ENCODE measurements at places on chromosomes 5 and 9. TPM values are rescaled to one million over a fixed set of nuclear protein-coding genes. Genes with fewer than 3 reads are reported as not detected.

- no peak for DNase-seq
These were observed 37.7 kb downstream of the UBAP2 start for GRCh38 chr9:34010979-34011378.

GRCh38 chr9:87829756-87830155 is 52.9 kb upstream of the SPATA31E1 start:
- DNase-seq, result no peak

GRCh38 chr9:76177931-76178330 is 216.3 kb downstream of the RFK start:
- no peak for DNase-seq

DNA sequence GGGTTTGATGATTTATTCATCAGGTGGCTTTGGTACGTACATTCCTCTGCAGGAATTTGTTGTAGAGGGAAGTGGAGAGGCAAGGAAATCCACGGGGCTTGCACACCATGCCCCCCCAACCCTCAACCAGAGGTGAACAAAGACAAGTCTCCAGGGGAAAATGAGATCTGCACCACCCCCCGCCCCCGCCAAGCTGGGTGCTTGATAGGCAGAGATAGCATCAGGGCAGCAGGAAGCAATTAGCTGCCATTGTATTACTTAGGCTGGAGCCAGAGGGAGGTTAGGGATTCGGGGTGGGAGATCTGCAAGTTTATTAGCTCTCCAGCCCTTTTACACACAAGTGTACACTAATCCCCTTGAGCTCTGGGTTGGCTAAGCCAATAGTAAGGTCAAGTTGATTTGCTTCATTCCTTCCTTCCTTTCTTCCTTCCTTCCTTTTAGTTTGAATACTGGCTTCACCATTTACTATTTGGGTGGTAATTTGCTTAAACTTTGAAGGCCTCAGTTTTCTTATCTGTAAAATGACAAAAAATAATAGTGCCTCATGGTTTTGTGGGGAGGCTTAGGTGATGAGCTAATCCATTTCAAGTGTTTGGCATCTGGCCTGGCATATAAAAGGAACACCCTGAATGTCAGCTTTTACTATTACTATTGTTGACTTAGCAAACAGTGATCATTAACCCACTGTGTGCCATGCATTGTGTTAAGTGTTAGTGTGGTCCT is 34.1 kb downstream of the SPRY4 start:
- DNase-seq, result no peak

- no peak for DNase-seq
These were observed 17.9 kb downstream of the EXOSC2 start for GRCh38 chr9:130711469-130711868.

- no peak for DNase-seq
These were observed 581.7 kb upstream of the RIOK2 start for GRCh38 chr5:97764700-97765099.

GRCh38 chr5:43981556-43981955 is 378.6 kb downstream of the NNT start:
- DNase-seq, result peak; percentile 23

DNA sequence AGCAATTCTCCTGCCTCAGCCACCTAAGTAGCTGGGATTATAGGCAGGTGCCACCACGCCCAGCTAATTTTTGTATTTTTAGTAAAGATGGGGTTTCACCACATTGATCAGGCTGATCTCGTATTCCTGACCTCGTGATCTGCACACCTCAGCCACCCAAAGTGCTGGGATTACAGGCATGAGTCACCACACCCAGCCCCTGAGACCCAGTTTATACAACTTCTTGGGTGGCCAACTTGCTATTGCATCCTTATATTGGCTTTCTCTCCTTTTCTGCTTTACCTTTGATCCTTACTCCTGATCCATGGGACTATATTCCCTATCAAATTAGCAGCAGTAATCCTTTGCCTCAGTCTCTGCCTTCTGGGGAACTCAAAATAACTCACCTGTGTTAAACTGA is 659.1 kb downstream of the PRELID2 start:
- no peak for DNase-seq

GRCh38 chr5:8340739-8341344 is 471.9 kb downstream of the MTRR start:
- DNase-seq, result no peak

DNA sequence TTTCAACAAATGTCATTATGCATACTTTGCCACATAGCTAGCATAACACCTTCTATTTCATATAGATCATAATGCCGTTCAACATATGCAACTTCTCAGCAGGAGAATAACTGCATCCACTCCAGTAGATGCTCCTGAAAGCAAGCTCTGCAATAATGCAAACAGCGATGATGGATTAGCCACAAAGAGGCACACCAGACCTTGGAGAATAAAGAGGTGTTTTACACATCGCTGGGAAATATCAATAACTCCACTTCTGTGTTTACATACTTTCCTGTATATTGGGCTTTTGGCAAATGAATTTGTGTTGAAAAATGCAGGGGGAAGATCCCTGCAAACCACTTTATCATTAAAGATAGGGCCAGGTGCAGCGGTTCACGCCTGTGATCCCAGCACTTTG is 271.5 kb upstream of the PANK3 start:
- no peak for DNase-seq

DNA sequence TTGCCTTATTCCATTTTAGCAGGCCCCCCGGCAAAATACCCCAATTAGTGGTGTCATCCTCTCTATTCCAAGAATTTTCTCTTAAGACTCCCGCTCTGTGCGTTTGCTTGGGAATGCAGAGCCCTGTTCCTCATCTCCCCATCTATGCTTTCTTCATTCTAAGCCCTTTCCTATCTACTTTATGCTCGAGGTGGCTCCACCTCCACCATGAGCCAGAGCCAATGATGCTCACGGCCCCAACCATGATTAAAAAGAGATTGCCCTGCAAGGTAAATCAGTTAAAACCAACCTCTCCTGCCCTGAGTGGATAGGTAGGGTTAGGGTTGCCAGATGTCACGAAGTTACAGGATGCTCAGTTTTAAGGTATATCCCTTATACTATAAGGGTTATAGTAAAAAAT is 677 bp upstream of the TXNDC15 start:
- DNase-seq, result no peak

- no peak for DNase-seq
These were observed 51.9 kb upstream of the POU5F2 start for GRCh38 chr5:93793159-93793781.

GRCh38 chr9:37163299-37163698 is 42.9 kb downstream of the ZCCHC7 start:
- no peak for DNase-seq

- DNase-seq, result no peak
These were observed 1.4 kb downstream of the TAF7 start for GRCh38 chr5:141319202-141319601.

DNA sequence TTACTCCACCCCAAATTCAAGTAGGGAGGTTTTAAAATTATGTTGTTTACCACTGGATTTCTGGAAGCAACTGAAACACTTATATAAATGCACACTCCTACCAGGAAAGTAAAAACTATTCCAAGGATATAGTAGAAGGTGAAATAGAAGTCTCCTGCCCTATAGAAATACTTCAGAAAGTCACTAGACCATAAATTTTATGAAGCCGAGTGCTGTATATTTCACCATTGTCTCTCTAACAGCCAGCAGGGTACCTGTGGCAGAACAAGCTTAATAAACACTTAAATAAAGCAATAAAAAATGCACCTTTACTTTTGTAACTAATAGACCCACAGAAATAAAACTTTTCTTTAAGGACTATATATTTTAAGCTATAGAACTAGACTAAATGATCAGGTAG is 631.6 kb downstream of the PDE4D start:
- DNase-seq, result no peak

DNA sequence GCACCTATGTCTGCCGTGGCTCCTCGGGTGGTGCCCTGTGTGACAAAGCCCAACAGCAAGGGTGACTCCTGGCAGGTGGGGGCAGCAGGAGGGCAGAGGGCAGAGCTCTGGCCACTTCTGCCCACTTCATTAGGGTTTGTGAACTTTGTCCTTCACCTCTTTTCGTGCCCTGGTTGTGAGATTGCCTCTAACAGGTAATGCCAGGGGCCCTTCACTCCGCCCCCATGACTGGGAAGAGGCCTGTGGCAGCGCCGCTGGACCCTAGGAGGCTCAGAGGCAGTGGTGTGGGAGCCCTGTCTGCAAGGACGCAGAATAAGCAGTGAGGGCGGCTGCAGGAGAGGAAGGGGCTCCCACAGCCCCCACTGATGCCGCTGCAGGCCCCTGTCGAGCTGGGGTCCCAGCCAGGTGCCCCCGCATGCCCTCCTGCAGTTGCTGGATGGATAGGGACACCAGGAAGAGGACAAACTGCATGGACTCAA is 108.7 kb upstream of the LMX1B start:
- DNase-seq, result no peak

DNA sequence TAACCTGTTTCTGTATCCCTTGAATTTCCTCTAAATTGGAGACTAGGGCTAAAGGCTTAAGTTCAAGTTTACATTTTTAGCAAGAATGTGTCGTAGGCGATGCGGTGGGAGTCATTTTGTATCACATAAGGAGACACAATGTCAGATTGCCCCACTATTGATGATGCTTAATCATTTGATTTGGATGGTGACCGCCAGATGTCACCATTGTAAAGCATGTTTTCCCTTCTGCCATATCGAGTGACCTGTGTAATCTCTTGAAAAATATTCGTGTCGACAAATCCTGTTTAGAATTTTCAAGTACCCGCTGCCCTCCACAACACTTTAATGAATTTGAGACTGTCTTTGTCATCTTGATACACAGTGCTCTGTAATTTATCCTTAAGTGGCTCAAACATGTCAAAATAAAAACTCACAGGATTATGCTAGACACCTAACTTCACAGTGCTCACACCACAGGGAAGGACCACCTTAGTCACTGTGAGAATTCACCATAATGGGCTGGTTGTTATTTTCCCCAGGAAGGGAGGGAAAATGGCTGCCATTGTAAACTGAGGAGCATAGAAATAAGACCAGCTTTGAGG is 34.5 kb upstream of the SLC46A2 start:
- DNase-seq, result no peak

ZNF169 gene
- 5.3 TPM for total RNA-seq

TRIM32 gene
- total RNA-seq, result 20.1 TPM

GFI1B gene
- 0.41 TPM for total RNA-seq

BAAT gene
- total RNA-seq, result 0.17 TPM

C9orf43 gene
- total RNA-seq, result 0.28 TPM

PCDHGA2 gene
- total RNA-seq, result 0.66 TPM

PRDM9 gene
- total RNA-seq, result not detected

GPR151 gene
- not detected for total RNA-seq

TMEM161B gene
- total RNA-seq, result 14.1 TPM
